ENCODE measurements at places on chromosomes 12 and 14.

DNA sequence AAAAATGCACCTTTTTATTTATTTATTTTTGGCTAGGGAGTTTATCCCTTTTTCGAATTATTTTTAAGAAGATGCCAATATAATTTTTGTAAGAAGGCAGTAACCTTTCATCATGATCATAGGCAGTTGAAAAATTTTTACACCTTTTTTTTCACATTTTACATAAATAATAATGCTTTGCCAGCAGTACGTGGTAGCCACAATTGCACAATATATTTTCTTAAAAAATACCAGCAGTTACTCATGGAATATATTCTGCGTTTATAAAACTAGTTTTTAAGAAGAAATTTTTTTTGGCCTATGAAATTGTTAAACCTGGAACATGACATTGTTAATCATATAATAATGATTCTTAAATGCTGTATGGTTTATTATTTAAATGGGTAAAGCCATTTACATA is 14.9 kb upstream of the SNAPC1 start:
- DNase-seq = no peak

- no peak for DNase-seq
Measured at GRCh38 chr14:51431033-51431709, 191.1 kb downstream of the TMX1 start.

- DNase-seq = no peak
Measured at GRCh38 chr14:74126315-74127013, 41.7 kb downstream of the LIN52 start.

GRCh38 chr12:96354326-96354725 is 45.9 kb downstream of the CDK17 start:
- DNase-seq = no peak

GRCh38 chr14:104178279-104178678 is 39.9 kb downstream of the KIF26A start:
- no peak for DNase-seq

DNA sequence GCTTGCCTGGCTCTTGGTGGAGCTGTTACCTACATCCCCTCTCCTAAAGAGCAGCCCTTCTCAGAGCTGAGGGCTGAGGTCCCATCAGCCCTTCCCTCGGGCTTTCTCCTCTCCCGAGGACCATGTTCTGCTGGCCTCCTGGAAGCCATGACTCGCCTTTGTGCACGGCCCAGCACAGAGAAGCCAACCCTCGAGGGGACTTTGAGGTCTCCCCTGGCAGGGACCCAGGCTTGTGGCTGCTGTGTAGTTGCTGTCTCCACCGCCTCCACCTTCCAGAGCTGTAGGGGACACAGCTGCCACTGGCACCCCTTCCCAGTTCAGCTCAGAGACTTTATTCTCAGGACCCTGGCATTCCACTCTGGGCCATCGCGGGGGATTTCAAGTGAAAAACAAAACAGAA is 22.9 kb upstream of the CCND2 start:
- no peak for DNase-seq

DNA sequence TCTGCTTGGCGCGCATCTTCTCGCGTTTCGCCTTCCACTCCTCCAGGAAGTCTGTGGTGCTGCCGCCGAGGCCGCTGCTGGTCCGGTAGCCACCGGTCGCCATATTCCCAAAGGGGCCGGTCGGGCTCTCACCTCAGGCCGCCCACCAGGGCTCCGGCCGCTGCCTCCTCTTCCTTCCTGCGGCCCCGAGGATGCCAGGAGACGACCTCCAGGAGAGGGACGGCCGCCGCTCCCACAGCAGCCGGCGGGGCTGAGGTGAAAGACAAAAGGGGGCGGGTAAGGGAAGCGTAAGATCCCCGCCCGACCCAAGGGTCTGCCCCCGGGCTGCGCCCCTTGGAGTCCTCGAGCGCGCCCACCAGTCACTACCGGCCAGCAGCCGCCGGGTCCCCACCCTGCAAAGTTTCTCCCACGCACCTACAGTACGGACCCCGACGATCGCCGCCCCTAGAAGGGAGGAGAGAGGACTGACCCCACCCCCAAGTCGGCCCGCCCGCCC is 574 bp downstream of the PAWR start:
- DNase-seq = peak; percentile 71

DNA sequence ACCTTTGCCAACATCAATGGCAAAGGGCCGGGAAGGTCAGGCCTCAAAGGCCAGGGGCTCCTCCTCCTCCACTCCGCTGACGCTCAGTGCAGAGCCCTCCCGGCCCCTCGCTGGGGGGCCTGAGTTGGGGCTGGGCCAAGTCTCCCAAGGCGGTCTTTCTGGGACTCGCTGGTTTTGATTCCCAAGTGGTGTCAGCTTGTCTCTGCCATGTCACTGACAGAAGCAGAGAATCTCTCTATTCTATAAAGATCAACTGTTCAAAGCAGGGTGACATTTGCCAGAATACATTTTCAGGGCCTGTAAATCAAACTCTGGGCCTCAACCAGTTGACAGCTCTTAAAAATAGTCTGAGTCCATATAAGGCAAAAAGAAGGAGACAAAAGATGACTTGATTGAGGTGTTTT is 75.9 kb downstream of the CCDC88C start:
- no peak for DNase-seq

- no peak for DNase-seq
Measured at GRCh38 chr12:50200552-50201273, 33.5 kb upstream of the CERS5 start.

DNA sequence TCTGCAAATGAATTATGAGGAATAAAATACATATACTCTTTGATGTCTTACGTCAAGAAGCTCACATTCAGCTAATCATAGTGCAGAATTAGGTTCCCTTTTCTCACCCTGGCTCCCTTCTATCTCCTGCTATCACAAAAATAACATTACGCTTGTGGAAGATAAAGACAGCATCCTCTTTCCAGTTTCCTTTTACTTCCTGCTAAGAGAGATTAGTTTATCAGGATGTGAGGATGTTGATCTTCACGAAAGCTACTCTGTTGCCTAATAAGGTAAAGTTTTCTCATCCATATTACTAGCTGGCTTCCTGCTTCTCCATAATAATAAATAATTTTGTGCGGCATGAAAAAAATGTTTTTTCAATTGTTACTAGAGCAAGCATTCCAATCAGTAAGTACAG is 217.7 kb upstream of the DCN start:
- no peak for DNase-seq

DNA sequence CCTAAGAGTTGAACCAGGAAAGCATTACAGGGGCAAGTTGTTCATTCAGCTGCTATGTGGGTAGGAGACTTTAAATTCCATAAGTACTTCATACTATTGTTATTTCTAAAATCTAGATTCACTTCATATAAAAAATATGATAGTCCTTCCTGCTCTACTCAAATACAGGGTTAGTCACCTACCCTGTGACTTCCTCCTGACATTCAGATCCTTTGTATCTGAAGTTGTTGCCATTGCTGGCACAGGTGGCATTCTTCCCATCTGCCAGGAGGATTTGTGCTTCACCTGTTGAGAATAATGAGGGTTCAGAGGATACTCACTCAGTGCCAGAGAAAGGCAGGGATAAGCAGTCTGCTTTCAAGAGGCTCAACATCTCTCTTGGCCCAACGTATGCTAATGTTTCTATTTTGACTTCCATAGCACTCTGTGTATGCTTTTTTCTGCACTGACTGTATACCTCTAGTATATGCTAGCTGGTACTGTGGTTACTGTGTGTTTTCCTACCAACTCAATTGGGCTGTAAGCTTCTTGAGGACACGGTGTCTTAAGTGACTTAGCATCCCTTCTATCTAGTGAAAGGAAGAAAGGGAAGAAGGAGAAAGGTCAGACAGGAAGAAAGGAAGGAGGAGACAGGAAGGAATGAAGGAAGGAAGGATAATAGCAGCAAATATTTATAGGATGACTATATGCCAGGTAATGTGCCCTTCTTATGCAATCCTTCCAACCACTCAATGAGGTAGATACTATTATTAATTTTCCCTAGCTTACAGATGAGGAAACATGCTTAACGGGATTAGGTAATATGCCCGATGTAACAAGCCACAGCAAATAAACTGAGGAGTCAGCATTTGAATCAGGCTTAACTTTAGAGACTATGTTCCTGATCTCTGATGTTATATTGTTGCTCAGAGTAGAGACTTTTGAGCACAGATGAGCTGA is 38.5 kb upstream of the FGF6 start:
- no peak for DNase-seq

DNA sequence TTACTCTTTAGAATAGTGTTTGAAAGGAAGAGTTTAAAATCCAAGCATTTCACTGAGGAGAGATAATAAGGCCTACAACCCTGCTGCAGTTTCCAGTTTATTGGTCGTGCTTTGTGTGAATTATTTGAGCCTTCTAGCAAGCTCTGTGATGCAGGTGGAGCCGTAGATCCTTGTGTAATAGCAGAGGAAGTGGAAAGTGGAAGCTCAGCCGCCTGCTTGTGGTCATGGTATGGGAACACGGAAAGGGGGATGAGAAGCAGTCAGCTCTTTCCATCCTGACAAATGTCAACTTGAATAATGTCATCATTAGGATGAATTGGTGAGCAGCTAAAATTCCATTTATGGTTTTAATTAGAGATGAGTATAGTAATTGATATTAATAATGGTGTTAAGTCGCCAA is 29.1 kb downstream of the SYNE2 start:
- no peak for DNase-seq

DNA sequence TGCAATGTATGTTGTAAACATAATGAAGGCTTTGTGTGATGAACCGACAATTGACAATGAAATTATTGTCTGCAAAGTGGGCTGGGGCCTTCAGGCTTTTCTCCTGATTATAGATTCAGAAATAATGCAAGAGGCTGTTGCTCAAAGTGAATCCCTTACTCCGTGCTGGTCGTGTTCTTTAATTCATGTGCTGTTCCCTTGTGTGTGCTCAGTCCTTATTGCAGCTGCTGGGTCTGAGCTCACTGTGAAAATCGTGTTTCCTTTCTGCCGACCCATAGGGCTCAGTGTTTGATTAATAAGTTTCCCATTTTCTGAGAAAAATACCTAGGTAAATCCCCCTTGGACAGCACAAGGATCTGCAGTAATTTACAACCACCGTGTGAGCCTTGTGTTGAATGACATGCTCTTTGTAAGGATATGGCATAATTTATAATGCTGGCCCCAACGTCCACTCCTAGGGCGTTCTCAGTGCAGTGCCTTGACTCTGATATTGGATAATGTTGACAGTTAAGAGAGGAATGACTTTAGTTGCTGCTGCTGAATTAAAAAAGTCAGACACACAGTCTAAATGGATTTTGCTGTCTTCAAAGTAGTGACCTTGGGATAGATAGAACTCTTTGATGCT is 81.6 kb downstream of the RGS6 start:
- no peak for DNase-seq

- DNase-seq = no peak
Measured at GRCh38 chr14:58898655-58899316, 261.0 kb downstream of the DACT1 start.

- DNase-seq = no peak
Measured at GRCh38 chr12:121227294-121227693, 17.4 kb downstream of the P2RX4 start.

DNA sequence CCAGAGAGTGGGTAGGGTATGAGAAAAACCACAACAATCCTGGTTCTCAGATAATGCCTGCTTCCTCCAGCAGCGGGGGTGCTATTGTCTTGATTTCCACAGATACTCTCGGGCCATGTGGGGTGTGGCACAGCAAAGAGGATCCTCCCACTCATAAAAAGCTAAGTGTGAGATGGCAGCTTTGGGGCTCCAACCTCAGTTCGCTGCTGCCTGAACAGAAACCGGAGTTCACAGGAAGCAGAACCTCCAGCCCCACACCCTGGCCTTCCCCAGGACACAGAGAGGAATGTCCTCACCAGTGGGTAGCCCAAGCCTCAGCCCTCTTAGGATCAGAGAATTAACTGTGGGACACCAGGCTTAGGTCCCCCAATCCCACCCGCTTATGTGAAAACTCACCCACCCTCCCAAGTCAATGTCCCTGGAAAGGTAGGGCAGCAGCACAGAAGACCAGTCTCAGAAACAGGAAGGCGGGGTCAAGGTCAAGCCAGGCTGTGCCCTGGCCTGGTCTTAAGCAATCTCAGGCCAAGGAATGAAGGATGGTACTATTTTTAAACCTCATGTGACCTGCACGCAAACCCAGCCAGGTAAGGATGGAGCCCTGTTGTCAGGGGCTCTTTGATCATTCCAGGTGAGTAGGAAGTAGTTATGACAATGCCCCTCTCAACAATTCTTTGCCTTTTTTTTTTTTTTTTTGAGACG is 9.0 kb downstream of the KCTD10 start:
- DNase-seq = no peak
